Left lung (tissue), 14 donors: ENCODE measurements at places on chromosomes 3 and 15. TPM values are rescaled to one million over a fixed set of nuclear protein-coding genes. Genes with fewer than 3 reads are reported as not detected.

Gene ZBED2
- total RNA-seq: 19.2 TPM

DNA sequence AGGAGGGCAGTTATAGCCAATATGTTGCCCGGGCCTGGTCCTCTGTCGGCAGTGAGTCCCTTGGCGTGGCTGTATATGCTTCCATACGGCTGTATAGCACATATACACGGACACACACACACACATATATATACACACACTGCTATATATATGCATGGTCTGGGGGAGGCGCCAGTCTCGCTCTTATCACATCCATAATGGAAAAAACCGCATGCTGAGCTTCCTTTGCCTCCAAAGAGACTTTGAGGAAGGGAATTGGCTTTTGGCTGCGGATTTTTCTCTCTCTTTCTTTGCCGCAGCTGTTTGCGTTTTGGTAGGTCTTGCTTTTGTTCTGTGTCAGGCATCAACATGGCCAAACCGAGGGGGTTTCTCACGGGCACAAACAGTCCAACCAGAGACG, 11.3 kb upstream of the TMEM115 start:
- no peaks in the 10 kb centered on the region for H3K36me3 ChIP-seq
- H3K4me3 ChIP-seq: no peak overlapping the region
- H3K27me3 ChIP-seq: peaks cover 3% of the 10 kb centered on the region
- DNase-seq: peak; percentile 47
- H3K4me1 ChIP-seq: no peaks in the 10 kb centered on the region

- H3K4me3 ChIP-seq: no peak overlapping the region
- no peak overlapping the region for H3K27ac ChIP-seq
- no peaks in the 10 kb centered on the region for H3K4me1 ChIP-seq
- no peaks in the 10 kb centered on the region for H3K27me3 ChIP-seq
- no peaks in the 10 kb centered on the region for H3K36me3 ChIP-seq
These were observed 533.3 kb downstream of the FGF12 start for GRCh38 chr3:192194085-192194484.

GRCh38 chr15:57422113-57422754, 45.9 kb downstream of the CGNL1 start:
- DNase-seq: no peak
- H3K4me3 ChIP-seq: no peak overlapping the region
- peaks cover 13% of the 10 kb centered on the region for H3K4me1 ChIP-seq
- H3K27me3 ChIP-seq: no peaks in the 10 kb centered on the region

GRCh38 chr3:12982619-12983101, 90.6 kb downstream of the IQSEC1 start:
- no peaks in the 10 kb centered on the region for H3K27me3 ChIP-seq
- H3K4me1 ChIP-seq: no peaks in the 10 kb centered on the region
- no peak overlapping the region for H3K27ac ChIP-seq
- no peak for DNase-seq
- H3K36me3 ChIP-seq: no peaks in the 10 kb centered on the region
- H3K4me3 ChIP-seq: no peak overlapping the region

GRCh38 chr15:44308889-44309288, 20.4 kb downstream of the GOLM2 start:
- H3K36me3 ChIP-seq: peaks cover 3% of the 10 kb centered on the region
- no peak for DNase-seq
- H3K27me3 ChIP-seq: no peaks in the 10 kb centered on the region
- H3K27ac ChIP-seq: no peak overlapping the region
- no peak overlapping the region for H3K4me3 ChIP-seq

- H3K36me3 ChIP-seq: no peaks in the 10 kb centered on the region
- peak overlapping the region; percentile 73 for H3K4me3 ChIP-seq
- peaks cover 4% of the 10 kb centered on the region for H3K4me1 ChIP-seq
- H3K27me3 ChIP-seq: no peaks in the 10 kb centered on the region
These were observed 533 bp downstream of the RYK start for GRCh38 chr3:134249935-134250716.

Gene TMC3
- not detected for total RNA-seq

GRCh38 chr15:85137489-85138168, 156.0 kb downstream of the PDE8A start:
- DNase-seq: no peak
- H3K4me1 ChIP-seq: no peaks in the 10 kb centered on the region
- H3K4me3 ChIP-seq: no peak overlapping the region
- no peaks in the 10 kb centered on the region for H3K36me3 ChIP-seq
- no peaks in the 10 kb centered on the region for H3K27me3 ChIP-seq

DNA sequence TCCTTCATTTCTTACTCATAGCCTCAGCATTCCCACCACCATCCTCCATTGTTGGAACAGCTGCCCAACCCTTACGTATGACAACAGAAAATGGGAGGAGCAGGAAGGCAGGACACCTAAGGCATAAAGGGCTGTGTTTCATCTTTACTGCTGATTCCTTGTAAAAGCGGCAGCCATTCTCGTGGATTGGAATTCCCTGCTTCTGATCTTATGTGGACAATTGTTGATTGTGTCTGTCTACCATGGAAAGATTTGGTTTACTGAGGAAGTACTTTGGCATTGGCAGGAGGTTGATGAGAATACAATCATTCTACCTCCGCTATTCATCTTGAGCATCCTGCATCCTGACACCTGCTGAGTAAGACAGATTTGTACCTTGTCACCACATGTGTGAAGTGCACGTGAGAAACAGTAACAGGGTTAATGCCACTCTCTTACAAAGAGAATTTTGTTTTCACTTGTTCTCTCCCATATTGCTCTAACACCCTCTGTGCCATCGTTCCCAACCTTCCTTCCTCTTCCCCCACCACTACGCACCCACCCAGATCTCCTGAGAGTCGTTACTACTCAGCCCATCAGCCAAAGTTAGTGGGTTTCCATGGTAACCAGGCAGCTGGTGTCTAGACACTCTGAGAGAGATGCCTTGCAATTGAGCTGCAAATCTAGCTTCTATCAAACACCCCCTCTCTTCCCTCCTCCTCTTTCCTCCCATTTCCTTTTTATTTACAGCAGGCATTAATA, 75.7 kb downstream of the GAP43 start:
- no peak overlapping the region for H3K27ac ChIP-seq
- no peaks in the 10 kb centered on the region for H3K36me3 ChIP-seq
- no peak for DNase-seq
- no peaks in the 10 kb centered on the region for H3K4me1 ChIP-seq
- no peaks in the 10 kb centered on the region for H3K27me3 ChIP-seq

DNA sequence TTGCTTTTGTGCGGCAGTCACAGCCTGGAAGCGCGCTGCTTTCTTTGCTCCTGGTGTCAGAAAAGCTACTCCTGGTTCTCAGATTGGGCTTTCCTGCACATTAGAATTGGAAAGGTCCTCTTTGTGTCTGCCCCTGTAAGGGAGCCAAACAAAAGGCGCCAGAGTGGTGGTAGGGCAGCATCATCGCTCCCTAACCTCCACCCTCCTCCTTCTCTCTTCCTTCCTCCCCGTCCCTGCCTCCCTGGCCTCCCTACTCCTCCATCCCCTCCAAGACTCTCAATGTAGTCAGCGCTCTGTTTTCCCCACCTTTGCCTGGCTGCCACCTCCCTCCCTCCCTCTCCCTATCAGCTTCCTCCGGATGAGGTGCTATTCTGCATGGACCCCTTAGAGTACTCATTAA, 65.3 kb downstream of the SH3GL3 start:
- H3K36me3 ChIP-seq: no peaks in the 10 kb centered on the region
- H3K4me1 ChIP-seq: no peaks in the 10 kb centered on the region
- no peak for DNase-seq
- no peak overlapping the region for H3K27ac ChIP-seq
- H3K27me3 ChIP-seq: no peaks in the 10 kb centered on the region

- H3K27ac ChIP-seq: no peak overlapping the region
- no peak overlapping the region for H3K4me3 ChIP-seq
- H3K4me1 ChIP-seq: no peaks in the 10 kb centered on the region
These were observed 44.0 kb downstream of the ANAPC13 start for GRCh38 chr3:134441821-134442220.

DNA sequence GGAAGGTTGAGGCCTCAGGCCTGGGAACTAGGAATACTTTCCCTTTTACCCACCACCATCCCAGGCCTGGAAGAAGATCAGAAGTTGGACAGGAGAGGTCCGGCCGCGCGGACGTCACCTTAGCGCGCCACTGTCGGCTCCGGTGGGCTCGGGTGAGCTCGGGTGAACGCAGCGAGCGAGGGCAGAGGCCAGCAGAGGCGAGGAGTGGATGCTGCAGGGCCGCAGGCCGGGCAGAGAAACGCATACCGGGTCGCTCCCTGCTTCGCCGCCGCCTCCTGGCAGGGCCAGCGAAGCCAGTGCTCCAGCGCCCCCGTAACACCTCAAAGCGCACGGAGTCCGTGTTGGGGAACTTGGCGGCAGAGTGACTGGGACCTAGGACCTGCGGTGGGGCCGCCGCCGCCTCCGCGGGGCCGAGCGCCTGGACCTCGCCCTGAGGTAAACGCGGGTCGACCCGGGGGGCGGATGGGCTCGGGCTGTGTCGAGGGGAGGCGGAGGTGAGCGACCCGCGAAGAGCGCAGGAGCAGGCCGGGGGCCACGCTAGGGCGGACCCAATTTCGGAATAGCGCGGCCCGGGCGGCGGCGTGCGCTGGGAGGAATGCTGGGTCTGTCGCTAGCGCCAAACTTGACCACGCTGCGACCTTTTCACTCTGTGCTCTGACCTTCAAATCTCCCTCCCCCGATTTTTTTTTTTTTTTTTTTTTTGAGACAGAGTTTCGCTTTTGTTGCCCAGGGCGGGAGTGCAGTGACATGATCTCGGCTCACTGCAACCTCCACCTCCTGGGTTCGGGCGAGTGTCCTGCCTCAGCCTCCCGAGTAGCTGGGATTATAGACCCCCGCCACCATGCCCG, 1.6 kb downstream of the CYP11A1 start:
- H3K4me3 ChIP-seq: peak overlapping the region; percentile 51
- H3K27ac ChIP-seq: no peak overlapping the region
- no peak for DNase-seq
- no peaks in the 10 kb centered on the region for H3K36me3 ChIP-seq

DNA sequence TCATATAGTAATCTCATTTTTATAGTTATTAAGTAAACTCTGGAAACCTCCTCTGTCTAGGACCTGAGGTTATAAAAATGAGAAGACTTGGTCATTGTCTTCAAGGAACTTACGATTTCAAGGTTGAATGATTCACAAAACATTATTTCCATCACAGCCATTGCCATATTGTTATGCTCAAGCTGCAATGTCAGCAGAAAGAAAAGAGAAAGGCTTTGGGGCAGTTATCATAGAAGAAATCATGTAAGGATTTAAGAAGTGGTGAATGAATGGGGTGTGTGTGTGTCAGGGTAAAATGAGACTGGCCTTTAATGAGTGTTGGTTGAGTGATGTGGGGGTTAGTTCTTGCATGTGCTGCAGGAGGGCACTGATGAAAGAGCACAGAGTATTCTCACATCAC, 346.8 kb downstream of the SQOR start:
- no peak for DNase-seq
- H3K4me1 ChIP-seq: no peaks in the 10 kb centered on the region
- no peaks in the 10 kb centered on the region for H3K36me3 ChIP-seq
- no peaks in the 10 kb centered on the region for H3K27me3 ChIP-seq
- no peak overlapping the region for H3K27ac ChIP-seq
- H3K4me3 ChIP-seq: no peak overlapping the region

DNA sequence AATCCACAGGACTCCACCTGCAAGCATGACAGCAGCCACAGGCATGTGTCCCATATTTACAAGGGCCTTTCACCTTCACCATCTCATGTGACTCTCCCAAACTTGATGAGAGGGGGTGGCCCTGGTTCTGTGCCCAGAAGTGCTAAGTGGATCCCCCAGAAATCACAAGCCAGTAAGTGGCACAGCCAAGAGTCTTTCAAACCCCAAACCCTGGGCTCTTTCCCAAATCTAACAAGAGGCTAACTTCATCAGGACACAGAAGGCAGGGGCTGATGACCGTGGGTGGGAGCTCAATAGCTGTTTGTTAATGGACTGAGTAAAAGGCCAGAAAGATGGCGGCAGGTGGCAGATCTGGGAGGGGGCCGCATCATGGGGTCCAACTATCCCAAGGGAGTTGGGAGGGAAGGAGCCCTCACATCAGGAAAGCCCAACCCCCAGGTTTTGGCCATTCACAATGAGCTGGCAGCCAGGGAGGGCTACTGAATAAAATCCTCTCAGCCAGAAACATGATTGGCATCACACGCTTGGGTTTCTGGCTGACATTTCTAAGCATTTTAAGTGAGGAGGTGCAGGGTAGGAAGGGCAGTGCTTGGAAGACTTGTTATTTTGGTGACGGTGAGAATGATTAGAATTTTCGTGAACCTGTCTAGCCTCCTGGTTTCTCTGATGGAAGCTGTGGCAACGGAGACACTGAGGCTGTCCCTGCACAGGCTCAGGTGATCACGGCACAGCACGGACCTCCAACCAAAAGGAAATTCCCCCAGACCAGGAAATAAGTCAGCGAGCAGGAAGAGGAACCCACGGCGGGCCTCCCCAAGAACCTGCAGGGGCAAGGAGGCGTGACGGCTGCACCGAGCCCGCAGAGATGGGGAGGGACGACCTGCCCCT, 109.3 kb downstream of the OXNAD1 start:
- peak; percentile 45 for DNase-seq
- H3K4me3 ChIP-seq: no peak overlapping the region
- no peaks in the 10 kb centered on the region for H3K27me3 ChIP-seq
- H3K27ac ChIP-seq: peak overlapping the region; percentile 39
- H3K36me3 ChIP-seq: no peaks in the 10 kb centered on the region

DNA sequence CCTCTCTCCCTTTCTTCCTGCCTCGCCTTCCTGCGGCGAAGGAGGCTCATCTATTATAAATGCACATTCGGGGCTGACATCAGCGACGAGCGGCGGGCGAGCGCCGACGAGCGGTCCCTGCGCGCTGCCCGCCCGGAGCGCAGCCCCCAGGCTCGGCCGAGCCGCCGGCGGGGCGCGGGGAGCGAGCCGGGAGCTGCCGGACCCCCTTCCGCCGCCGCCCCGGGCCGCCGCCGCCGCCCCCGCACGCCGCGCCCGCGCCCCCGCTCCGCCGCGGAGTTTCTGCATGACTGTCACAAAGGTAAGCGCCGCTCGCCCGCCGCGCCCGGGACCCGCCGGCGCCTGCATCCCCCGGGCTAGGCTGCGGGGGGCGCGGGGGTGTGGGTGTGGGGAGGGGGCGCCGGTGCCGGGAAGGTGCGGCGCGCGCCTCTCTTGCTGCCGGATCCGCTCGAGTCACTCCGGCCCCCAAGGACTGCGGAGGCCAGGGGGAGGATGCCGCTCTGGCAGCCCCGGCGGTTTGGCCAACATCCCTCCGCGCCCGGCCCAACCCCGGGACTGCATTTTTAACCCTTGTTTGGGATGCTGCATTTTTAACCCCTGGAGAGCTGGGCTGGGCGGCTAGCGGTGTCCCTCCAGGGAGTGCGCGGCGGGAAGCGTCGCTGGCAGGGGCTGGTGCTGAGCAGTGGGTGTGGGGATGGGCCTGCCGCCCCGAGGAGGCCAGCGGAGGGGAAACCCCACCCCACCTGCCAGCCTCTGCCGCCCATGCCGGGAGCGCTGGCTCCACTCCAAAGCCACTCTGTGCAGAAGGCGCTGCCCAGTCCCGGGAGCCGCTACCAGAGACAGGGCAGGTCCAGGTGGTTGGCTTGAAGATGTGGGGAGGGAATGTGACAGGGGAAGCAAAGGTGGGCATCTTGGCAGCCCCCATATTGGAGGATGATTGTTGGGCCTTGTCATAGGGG, at the start of gene CORO2B:
CORO2B (plus strand) TSS at position 14 of the 956 bp plus-strand sequence; CDS start at position 284, 270 bp downstream.
- no peaks in the 10 kb centered on the region for H3K36me3 ChIP-seq
- no peak for DNase-seq
- peaks cover 68% of the 10 kb centered on the region for H3K27me3 ChIP-seq
- H3K4me1 ChIP-seq: peaks cover 6% of the 10 kb centered on the region
- peak within 1 kb of the TSS; percentile 18 for H3K27ac ChIP-seq

- peaks cover 48% of the 10 kb centered on the region for H3K4me1 ChIP-seq
- H3K27me3 ChIP-seq: no peaks in the 10 kb centered on the region
- H3K36me3 ChIP-seq: no peaks in the 10 kb centered on the region
- peak; percentile 55 for DNase-seq
These were observed 738 bp downstream of the ACAP2 start for GRCh38 chr3:195441992-195442572.

Gene CHRNA3
- not detected for total RNA-seq

Gene AHSG
- total RNA-seq: not detected

- DNase-seq: no peak
- H3K27ac ChIP-seq: no peak overlapping the region
- no peaks in the 10 kb centered on the region for H3K36me3 ChIP-seq
- no peaks in the 10 kb centered on the region for H3K27me3 ChIP-seq
These were observed 17.6 kb downstream of the CHDH start for GRCh38 chr3:53828581-53828980.
